ENCODE measurements at places on chromosomes 13 and 19. TPM values are rescaled to one million over a fixed set of nuclear protein-coding genes. Genes with fewer than 3 reads are reported as not detected.

CGB1 gene
- total RNA-seq: not detected

C19orf44 gene
- 11.2 TPM for total RNA-seq

F2RL3 gene
- total RNA-seq: 2.5 TPM

ICAM5 gene
- 1.6 TPM for total RNA-seq

COX7A1 gene
- total RNA-seq: 71.6 TPM

ZNF845 gene
- 8.3 TPM for total RNA-seq

ZNF560 gene
- total RNA-seq: not detected

C1QTNF9 gene
- 2.4 TPM for total RNA-seq

- DNase-seq: no peak
Observed at GRCh38 chr13:25281935-25282332, 5.4 kb downstream of the MTMR6 start.

GRCh38 chr13:99505814-99506269, 4.6 kb downstream of the TM9SF2 start:
- DNase-seq: no peak

DNA sequence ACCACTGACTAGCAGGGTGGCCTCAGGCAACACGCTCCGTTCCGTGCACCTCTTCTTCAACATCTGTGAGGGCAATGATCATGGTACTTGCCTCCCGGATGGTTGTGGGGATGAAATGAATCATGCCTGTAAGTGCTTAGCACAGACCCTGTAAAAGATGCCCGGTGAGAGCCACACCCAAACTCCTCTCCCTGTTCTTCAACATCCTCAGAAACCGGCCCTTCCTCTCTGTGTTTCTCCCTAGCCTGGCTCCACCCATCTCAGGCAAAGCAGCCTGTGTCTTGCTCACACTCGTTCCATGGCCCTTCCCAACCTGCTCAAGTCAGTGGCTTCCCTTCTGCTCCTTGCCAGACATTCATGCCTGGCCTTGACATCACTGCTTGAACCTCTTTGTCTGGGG, 5.8 kb upstream of the DMKN start:
- DNase-seq: no peak

- no peak for DNase-seq
Observed at GRCh38 chr19:30254789-30255188, 117.4 kb upstream of the ZNF536 start.

DNA sequence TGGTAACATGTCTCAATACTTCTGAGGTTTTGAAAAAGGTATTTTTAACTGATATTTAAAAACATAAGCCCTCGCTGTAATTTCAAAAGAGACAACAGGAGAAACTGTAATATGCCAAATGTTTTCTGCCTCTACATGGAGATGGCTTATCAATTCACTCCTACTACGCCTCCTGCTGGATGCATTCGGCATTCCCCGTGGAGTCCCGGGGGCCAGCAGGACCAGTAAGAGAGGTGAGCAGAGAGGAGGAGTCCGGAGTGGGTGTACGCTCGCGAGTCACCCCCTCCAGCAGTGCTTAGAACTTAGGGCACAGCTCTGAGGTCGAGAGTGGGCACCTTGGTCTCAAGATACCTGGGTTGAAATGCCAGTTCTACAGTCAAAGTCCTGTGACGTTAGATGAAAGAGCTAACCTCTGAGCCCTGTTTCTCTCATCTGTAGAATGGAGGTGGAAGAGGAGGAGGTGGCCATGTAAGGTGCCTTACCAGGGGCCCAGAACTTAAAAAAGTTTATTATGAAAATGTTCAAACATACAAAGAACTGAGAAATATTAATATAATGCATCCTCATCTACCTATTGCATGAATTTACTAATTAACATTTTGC, 110.2 kb downstream of the STK24 start:
- peak; percentile 32 for DNase-seq

DNA sequence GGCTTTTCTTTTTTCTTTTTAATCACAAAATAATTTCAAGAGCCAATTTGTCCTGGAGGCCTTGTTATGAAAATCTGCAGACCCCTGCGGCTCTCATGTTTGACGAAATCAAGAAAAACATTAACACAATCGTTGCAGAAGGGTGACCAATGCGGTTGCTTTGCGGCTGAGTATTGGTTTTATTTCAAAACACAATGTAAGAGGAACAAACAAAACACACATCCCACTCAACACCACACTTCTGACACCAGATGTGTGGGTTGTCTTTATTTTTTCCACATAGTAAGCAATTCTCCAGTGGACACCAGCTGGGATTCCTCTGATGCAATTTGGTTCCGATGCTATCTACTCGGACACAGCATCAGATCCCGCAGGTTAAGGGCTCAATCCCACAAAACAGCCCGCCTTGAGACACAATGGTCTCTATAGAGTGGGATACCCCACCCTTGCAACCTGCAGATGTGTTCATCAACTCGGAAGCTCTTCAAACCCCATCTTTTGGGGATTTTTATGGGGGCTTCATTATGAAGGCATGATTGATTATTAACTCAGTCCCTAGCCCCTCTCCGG, 21.9 kb upstream of the CCDC124 start:
- DNase-seq: no peak

DNA sequence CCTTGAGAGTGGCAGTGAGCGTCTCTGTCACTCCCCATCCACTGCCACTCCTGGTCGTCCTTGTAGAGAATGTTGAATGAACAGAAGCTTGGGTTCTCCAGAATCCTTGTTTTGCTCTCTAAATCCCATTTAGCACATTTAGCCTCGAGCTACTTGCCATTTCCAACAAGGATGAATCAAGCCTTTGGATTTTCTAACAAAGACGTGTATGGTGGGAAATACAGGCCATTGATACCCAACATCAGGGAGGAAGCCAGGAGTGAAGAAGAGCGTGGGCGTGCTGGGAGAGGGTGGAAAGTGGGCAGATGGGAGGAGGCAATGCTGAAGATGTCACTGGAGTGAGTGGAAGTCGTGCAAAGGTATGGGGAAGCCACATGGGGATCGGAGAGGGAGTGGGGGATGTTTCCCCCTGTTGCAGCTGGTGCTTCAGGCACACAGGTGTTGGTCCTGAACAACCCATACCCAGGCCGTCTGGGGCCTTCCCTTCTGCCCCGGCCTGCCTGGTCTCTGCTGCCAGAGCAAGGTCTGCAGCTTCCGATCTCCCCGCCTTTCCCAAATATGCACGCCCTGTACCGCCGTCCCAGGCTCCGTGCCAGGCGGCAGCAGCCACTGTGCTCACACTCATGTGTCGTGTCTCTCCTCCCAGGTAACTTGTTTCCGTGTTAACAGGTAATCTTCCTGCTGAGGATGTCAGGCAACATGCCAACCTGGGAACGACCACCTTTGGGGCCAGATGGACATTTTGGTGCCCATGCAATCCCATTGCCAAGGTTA, 48.7 kb downstream of the ZIC5 start:
- no peak for DNase-seq

DNA sequence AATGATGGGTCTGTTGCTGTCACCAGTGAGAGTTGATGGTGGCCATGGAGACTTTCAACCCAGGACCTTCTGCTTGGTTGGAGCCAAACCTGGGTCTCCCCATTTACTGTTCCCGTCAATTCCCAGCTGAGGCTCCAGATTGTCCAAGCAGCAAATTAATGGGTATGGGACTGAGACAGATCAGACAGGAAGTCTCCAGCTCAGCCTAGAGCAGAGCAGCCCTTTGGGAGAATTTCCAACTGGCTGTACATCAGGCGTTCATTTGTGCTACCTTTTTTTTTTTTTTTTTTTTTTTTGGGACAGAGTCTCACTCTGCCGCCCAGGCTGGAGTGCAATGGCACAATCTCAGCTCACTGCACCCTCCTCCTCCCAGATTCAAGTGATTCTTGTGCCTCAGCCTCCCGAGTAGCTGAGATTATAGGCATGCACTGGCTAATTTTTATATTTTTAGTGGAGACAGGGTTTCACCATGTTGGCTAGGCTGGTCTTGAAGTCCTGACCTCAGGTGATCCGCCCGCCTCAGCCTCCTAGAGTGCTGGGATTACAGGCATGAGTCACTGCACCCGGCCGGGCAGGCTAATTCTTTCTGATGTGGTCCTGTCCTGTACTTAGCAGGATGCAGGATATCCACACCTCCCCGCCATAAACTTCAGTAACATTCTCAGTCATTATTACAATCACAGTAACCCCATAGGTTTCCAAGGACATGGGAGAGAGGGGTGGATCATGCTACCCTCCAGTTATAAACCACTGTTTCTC, 9.3 kb downstream of the MAP3K10 start:
- DNase-seq: no peak

GRCh38 chr13:106233134-106233735, 302.2 kb downstream of the EFNB2 start:
- DNase-seq: no peak

GRCh38 chr19:54142166-54142780, 4.7 kb downstream of the CNOT3 start:
- no peak for DNase-seq

GRCh38 chr13:50355797-50356196, 340.6 kb downstream of the KCNRG start:
- no peak for DNase-seq
